Stimulated activated CD4-positive, alpha-beta T cell treated with anti-CD3 and anti-CD28 coated beads, Interleukin-1b, Interleukin-23, amount 100 ng/mL, for 1 hour (primary cell): ENCODE measurements at places on chromosomes 11 and 22.

DNA sequence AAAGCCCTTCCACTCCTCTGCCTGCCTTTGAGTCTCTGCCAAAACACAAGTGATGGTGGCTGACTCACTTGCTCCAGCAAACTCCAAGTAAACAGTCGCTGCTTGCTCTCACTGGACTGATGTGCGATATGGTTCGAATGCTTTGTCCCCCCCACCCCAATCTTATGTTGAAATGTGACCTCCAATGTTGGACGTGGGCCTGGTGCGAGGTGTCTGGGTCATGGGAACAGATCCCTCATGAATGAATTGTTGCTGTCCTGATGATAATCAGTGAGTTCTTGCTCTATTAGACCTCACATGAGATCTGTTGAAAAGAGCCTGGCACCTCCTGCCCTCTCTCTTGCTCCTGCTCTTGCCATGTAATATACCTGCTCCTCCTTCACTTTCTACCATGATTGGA, 747.9 kb downstream of the OPCML start:
- DNase-seq: no peak

GRCh38 chr22:32905400-32905799, 103.9 kb downstream of the TIMP3 start:
- no peak for DNase-seq

DNA sequence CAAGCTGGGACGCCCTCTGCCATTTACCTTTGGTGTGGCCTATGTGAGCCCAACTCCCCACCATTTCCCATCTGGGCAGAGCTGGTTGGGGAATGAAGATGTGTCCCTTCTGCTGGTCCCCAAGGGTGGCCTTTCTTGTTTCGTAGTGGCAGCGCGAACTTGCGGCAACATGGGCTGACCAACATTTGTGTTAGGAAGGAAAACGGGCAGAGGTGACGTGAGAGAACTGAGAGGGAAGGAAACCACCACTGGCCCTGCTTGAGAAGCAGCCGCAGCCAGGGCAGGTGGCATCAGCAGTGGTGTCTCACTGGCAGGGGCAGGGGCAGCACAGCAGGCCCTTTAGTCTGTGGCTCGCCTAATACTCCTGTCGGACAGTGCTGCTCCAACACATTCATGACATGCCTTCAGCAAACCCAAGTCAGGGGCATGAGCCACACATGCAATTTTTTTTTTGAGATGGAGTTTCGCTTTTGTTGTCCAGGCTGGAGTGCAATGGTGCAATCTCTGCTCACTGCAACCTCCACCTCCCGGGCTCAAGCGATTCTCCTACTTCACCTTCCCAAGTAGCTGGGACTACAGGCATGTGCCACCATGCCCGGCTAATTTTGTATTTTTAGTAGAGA, 29.9 kb downstream of the LRRC74B start:
- no peak for DNase-seq

DNA sequence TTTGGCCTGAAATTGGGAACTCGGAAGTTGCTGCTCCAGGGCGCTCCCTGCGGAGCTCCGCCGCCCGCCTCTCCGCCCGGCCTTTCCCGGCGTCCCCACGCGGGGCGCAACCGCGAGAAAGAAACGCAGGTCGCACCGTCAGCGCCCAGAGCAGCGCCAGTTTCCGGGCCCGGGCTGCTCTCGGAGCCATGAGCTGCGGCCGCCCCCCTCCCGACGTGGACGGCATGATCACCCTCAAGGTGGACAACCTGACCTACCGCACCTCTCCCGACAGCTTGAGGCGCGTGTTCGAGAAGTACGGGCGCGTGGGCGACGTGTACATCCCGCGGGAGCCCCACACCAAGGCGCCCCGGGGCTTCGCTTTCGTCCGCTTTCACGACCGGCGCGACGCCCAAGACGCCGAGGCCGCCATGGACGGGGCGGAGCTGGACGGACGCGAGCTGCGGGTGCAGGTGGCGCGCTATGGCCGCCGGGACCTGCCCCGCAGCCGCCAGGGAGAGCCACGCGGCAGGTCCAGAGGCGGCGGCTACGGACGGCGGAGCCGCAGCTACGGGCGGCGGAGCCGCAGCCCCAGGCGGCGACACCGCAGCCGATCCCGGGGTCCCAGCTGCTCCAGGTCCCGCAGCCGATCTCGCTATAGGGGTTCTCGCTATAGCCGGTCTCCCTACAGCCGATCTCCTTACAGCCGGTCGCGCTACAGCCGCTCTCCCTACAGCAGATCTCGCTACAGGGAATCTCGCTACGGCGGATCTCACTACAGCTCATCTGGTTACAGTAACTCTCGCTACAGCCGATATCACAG, 521 bp downstream of the SRSF8 start:
- peak; percentile 49 for DNase-seq

DNA sequence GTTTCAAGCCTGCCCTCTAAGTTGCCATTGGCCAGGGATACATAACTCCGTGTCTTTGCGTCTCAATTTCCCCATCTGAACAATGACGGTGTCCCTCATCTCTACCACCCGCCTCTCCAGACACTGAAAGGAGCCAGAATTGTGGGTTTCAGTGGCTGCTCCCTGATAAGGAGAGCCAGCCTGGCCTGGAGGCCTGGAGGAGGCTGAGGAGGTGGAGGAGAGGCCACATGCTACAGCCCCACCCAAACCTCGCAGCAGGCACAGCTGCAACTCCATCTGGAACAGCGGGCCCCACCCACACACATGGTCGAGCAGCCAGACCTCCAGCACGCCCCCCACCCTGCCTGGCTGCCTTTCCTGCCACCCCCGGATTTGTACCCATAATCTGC, 34.4 kb upstream of the CD82 start:
- no peak for DNase-seq

DNA sequence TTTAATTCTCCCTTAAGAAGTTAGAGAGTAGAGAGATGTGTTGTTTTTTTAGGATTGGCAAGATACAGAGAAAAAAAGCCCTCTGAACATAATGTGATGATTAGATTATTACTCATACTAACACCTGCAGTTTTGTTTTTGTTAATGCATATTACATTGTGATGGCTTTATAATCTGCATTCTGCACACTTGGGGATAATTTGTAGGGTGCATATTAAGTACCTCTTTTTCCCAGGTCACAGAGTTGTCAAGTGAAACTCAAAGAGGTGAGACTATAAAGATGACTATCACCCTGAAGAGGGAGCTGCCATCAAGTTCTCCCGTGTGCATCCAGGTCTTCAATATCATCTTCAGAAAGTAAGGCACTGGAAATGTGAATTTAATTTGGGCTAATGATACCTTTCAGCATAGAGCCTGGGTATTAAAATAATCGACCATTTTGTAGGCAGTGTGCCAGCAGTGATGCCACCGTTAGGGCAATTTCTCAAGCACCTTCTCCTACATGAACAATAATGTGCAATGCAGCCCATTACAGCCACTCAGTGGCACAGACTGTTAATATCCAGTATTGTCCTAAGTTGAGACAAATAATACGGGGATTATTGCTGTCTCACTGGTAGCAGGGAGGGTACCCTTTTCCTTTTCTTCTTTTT, 16.2 kb downstream of the PIWIL4 start:
- no peak for DNase-seq

DNA sequence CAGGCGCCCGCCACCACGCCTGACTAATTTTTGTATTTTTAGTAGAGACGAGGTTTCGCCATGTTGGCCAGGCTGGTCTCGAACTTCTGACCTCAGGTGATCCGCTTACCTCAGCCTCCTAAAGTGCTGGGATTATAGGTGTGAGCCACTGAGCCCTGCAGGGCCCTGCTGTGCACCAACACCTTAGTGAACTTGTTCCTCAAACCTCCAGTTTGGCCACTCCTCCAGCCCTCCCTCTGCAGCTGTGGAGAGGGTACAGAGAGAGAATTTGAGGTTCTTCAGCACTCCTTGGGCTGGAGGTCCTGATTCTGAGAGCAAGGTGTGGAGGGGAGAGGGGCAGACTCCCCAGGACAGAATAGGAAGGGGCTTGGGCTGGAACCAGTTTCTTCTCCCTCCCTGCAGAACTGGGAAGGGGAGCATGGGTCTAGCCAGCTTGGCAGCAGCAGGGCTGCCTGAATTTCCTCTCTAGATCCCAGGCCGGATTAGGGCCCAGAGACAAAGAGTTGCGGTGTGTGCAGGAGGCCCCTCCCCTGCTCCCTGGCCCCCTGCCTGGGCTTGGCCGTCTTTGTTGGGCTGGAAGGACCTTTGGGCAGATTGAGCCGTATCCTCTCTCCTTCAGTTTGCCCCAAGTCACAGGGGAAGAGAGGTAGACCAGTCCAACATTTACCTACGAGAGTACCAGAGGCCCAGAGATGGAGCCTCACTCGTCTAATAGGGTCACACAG, 2.3 kb upstream of the PEX16 start:
- no peak for DNase-seq

- peak; percentile 4 for DNase-seq
Measured at GRCh38 chr11:70755410-70756158, 357.3 kb downstream of the CTTN start.

GRCh38 chr11:134293119-134294113, 17.2 kb downstream of the GLB1L3 start:
- DNase-seq: no peak

DNA sequence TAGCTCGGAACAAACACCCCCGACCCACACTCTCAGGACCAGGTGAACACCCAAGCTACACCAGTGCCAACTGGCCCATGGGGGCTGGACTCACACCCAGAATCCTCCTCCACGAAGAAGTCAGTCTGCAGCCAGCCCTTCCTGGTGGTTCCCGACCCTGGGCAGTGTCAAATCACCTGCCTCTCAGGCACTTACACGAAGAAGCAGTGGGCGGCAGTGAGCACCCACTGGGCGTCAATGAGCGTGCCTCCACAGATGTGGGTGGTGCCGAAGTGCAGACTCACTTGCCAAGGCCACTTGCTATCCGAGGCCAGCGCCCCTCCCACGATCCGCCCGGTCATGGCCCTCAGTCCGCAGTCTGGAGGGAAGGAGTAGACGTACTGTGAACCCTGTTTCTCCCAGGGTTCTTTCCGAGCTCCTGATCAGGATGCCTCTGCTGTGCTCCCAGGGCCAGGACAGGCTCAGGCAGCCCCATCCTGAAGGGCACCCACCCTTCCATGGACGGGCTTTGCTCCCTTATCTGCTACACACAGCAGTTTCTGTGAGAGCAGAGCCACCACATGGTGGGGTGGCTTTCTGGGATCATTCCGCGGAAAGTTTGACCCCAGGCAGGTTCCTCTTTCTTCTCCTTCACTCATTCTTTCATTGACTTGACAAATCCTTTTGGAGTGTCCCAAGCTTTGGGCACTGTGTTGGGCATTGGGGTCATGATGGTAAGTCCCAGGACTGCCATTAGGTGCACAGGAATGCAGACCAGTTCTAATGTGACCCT, 19.4 kb downstream of the TMPRSS13 start:
- DNase-seq: no peak

- no peak for DNase-seq
Measured at GRCh38 chr11:108853864-108854263, 189.0 kb downstream of the DDX10 start.
